Activated CD4-positive, alpha-beta T cell treated with anti-CD3 and anti-CD28 coated beads, Interleukin-2, amount 10 ng/mL, durations not matched to agents 7 days and 5 days (primary cell): ENCODE measurements at places on chromosomes 2 and 18. TPM values are rescaled to one million over a fixed set of nuclear protein-coding genes. Genes with fewer than 3 reads are reported as not detected.

The RIT2 gene
- total RNA-seq, result not detected

The INHBB gene
- total RNA-seq, result not detected

The OSR1 gene
- not detected for total RNA-seq

The SCYGR4 gene
- total RNA-seq, result not detected

The CDH2 gene
- total RNA-seq, result not detected

The MC5R gene
- total RNA-seq, result not detected

The IL1RL2 gene
- not detected for total RNA-seq

The RSAD2 gene
- 100 TPM for total RNA-seq

The VPS54 gene
- 17.4 TPM for total RNA-seq

The PDE1A gene
- not detected for total RNA-seq

The IL18RAP gene
- total RNA-seq, result 3.8 TPM

The DOK6 gene
- not detected for total RNA-seq

The POTEI gene
- not detected for total RNA-seq

The EFEMP1 gene
- total RNA-seq, result not detected

The SMPD4 gene
- total RNA-seq, result 71.3 TPM

The GCKR gene
- total RNA-seq, result not detected

The DUSP2 gene
- total RNA-seq, result 11.9 TPM

The HOXD8 gene
- total RNA-seq, result not detected

The SLC9A4 gene
- 0.07 TPM for total RNA-seq

The CEP76 gene
- total RNA-seq, result 16.2 TPM

The IRS1 gene
- 6.9 TPM for total RNA-seq

The ELAC1 gene
- total RNA-seq, result 7.5 TPM

The UGT1A8 gene
- total RNA-seq, result not detected

The RNU2-63P gene
- 1.9 TPM for total RNA-seq

The DAW1 gene
- not detected for total RNA-seq

The MLPH gene
- not detected for total RNA-seq

The FKBP1B gene
- 1.9 TPM for total RNA-seq

The RFTN2 gene
- total RNA-seq, result not detected

The RTP5 gene
- not detected for total RNA-seq

The ATOH8 gene
- total RNA-seq, result 0.10 TPM

The SGO2 gene
- 55.2 TPM for total RNA-seq

The CDH19 gene
- total RNA-seq, result not detected

The OSBPL6 gene
- total RNA-seq, result 0.52 TPM

The ADCYAP1 gene
- not detected for total RNA-seq

The PLEK gene
- total RNA-seq, result 0.60 TPM

The RAX gene
- not detected for total RNA-seq

The CKAP2L gene
- 59.1 TPM for total RNA-seq

The EGR4 gene
- not detected for total RNA-seq

The HADHB gene
- total RNA-seq, result 72.7 TPM

The RGPD5 gene
- 8.1 TPM for total RNA-seq

The SP9 gene
- not detected for total RNA-seq

The PROM2 gene
- total RNA-seq, result 0.08 TPM
